ENCODE measurements at places on chromosomes 7 and 10.
A peak's percentile ranks its signal among the peaks of the same experiment; 100 is the strongest.

DNA sequence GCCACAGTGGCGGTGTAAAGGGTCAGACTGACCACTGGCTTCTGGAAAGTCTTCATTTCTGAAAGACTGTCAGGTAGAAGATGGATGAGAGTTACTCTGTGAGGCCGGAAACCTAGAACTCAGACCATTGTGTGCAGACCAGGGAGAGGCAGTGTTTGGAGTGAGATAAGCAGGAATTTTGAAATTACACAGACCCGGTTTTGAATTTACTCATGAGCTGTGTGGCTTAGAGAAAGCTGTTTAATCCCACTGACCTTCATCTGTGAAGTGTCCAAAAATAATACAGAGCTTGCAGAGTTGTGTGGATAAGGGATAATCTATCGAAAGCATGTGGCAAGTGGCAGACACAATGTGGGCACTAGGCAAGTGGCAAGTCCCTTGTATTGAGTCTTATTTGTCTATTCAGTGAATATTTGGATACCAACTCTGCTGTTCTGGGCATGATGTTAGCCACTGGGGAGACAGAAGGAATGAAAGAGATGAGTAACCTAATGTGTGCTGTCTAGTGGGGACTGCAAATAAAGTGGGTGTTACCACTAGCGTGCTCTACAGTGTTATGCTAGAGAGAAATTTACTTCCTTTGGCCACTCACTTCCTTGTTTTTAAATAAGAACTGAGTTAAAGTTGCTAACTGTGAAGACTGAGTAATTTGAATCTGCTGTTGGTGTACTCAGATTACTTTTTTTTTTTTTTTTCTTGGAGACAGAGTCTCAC lies 69.4 kb downstream of the KIAA1217 start:
- no peak for DNase-seq

GRCh38 chr7:41463770-41464470 lies 239.0 kb downstream of the INHBA start:
- DNase-seq, result no peak

DNA sequence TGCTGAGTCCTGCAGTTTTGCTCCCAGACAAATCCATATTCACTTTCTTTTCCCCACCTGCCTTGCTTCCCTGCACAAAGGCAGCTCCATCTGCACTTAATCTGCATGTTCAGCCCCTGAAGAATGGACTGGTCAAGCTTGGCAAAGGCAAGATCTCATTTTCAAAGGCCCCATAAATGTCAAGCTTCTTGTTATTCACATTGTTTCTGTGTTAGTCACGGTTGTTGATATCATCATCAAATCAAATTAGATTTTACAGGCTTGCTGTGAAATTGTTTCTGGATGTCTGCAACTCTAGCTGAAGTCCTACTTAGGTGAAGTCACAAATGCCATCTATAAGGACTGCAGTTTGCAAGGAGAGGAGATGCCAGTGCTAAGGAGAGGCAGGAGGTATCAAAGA lies 91.0 kb downstream of the GPAM start:
- no peak for DNase-seq

- DNase-seq, result no peak
Measured at GRCh38 chr7:97149843-97150242, 32.3 kb downstream of the SDHAF3 start.

DNA sequence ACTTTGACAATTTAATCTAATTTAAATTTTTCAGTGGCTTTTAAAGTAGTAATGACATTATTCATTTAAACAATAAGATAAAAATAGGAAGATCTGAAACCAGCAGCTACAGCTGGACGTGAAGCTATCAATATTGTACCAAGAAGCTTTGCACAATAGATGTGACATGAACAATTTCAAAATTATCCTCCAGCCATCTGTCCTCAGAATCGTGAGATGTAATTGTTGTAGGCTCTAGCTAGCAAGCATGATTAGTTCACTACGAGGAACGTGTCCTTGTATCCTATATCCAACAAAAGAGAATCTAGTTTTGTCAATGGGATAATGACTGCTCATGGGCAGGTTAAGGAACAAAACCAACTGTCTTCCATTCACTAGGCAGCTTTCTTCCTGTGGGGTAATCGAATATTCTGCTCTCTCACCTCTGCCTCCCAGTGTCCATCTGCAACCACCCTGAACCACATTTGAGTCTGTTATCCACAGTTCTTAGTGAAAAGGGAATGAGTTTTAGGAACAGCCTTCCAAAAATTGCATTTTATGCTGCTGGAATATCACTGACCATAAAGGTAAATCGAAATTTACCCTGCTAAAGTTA lies 247.3 kb downstream of the PARD3 start:
- DNase-seq, result no peak

GRCh38 chr10:63921908-63922467 lies 400.8 kb downstream of the REEP3 start:
- no peak for DNase-seq

- DNase-seq, result no peak
Measured at GRCh38 chr7:96495751-96496216, 173.9 kb upstream of the SLC25A13 start.

DNA sequence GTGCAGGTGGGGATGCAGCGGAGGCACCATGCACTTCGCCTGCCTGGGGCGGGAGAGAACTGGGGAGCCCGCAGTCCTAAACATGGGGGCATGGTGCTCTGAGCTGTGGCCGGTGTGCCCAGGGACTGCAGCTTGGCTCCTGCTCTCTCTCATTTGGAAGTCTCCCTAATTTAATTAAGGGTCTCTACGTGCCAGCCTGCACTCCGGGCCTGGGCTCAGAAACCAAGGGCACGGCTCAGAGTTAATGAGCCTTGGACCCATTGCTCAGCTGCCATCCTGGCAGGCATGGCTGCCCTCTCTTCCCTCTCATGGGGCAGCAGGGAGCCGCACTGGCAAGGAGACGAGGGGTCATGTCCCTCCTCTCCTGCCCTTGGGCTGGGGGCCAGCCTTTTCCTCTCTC lies 115.6 kb downstream of the CDH23 start:
- DNase-seq, result no peak

- DNase-seq, result no peak
Measured at GRCh38 chr10:30738416-30738815, 108.9 kb upstream of the LYZL2 start.

DNA sequence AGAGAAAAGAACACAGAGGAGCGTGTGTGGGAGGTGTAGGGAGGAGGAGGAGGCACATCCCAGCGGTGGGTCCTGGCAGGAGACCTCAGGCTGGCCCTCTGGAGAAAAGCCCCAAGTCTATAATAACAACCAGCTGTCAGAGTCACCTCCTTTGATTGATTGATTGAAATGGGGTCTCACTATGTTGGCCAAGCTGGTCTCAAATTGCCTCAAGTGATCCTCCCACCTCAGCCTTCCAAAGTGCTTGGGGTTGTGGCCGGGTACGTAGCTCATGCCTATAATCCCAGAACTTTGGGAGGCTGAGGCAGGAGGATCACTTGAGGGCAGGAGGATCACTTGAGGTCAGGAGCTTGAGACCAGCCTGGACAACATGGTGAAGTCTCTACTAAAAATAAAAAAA lies 103.0 kb upstream of the ANLN start:
- DNase-seq, result no peak

DNA sequence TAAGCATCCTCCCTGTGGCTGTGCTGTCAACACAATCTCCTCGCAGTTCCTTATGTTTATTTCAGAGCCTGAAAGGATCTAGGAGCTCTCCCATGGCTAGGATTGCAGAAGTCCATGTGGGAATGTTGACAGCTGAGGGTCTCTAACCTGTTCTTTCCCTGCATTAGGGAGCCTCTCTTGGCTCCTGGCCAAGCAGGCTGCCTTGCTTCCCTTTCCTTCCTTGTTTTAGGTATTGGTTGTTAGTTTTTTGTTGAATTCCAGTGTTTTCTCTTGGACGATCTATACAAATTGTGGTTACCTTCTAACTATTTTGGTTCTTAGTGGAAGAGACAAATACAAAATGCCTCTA lies 171.8 kb downstream of the MLLT10 start:
- DNase-seq, result no peak

GRCh38 chr7:110522061-110522760 lies 568.7 kb upstream of the LRRN3 start:
- DNase-seq, result no peak

DNA sequence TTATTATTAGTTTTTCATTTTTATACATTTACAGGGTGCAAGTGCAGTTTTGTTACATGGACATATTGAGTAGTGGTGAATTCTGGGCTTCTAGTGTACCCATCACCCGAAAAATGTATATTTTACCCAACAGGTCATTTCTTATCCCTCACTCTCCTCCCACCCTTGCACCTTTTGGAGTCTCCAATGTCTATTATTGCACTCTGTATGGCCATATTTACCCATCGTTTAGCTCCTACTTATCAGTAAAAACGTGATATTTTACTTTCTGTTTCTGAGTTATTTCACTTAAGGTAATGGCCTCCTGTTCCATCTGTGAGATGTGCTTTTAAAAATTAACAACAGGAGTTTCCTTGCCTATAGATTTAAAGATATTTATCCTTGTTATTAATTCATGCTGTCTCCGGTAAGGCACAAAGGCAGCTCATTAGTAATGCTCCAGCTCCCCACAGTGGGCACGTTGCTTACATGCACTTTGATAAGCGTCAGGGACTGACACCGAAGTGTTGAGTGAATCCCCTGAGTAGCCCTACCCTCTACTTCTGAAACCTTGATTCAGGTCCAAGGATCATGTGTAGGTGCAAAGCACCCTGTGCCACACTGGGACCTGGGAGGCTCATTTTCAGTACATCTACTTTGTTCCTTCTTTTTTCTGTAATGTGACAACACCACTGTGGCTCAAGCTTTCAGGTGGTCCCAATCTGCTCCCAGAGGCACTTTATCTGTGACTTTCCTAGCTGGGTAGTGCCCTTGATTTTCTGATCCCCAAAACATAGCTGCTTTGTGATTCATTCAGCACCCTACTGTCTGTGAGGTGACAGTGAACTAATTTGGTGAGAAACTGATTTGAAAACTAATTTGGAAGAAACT lies 27.3 kb downstream of the HYAL4 start:
- DNase-seq, result peak; percentile 55

- no peak for DNase-seq
Measured at GRCh38 chr7:46603780-46604179, 682.7 kb upstream of the IGFBP3 start.

DNA sequence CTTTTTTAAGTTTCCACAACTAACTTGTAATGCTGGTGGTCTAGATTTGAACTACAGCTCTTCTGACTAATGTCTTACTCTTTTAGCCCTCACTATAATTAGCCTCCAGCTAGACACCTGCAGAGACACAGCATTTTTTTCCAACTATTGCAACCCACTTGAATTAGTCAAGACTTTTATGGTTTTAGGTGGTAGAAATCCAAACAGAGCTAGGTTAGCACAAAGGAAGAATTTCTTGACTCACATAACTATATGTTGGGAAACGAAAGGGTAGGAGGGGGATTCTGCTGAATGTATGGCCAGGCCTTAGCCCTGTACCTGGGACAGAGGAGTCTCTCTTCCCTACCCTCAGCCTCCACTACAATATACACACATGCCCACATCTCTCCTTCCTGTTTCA lies 586.1 kb downstream of the INHBA start:
- no peak for DNase-seq

DNA sequence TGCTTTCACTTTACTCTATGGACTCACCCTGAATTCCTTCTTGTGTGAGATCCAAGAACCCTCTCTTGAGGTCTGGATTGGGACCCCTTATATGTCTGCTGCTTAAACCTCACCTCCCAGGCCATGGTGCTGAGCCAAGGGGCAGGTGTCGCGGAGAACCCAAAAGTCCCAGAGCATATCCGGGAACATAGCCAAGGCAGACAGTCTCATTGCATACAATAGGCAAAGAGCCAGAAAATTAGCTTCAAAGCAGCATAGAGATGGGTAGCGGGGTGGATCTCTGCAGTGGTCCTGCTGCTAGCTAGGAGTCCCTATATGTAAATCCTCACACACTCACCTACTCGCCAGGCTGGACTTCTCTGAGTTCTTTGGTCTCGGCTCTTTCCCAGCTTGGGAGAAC lies 5.5 kb downstream of the CCL24 start:
- no peak for DNase-seq

- DNase-seq, result peak; percentile 12
Measured at GRCh38 chr7:2451171-2452073, 24.8 kb downstream of the GRIFIN start.

DNA sequence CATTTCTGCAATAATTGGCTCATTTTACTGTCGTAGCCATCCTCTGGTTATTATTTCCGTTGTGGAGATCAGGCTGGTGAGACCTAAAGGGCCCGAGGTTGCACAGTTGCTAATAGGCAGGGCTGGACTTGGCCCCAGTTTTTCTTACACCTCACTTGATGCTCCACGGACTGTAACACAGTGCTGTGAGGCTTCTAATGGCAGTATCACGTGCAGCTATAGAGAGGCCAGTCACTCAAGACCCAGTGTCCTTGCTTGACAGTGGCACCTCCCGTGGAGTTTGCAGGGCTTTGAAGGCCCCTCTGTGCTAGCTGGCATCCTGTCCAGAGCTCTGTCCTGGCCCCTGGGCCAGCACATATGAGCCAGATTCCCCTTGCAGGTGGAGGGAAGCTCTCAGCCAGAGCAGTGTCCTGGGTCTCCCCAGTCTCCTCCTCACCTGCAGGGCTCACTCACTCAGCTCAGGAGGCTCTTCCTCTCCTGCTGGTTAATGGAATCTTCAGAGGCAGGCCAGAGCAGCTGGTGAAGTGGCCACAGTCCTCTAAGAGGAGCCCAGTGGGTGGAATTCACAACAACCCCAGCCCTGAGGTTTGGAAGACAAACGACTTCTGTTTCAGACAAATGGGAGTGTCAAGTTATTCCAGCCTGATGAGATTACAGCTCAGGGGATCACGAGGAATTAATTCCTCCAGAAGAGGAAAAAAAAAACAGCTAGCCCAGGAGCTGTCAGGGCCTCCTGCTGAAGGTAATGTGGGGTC lies 114.2 kb upstream of the FAM180A start:
- no peak for DNase-seq

DNA sequence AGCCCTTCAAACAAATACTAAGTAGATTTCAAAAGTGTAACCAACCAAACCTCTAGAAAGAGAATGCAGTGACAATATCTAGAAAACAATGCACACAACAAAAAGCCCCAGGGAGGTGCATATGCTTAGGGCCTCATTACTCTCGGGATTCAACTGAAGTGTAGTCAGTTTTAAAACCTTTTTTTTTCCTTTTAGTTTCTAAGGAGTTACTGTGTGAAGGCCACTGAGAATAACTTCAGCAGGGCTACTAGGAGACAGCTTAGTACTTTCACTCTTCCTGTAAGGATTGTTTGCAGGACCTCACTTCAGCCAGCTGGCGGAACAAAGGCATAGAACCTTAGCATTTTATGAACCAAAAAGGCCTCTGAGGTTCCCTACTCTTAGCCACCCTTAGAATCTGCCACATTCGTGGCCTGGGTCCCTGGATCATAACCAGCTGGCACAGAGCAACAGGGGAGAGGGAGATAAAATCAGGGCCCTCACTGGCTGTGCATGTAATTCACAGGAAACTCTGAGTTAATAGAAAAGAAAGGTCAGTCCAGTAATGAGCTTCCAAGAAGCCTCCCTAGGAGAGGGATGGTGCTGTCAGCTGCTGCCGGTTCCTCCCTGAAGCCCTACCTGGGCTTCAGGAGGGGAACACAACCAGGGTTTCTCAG lies 3.6 kb downstream of the VOPP1 start:
- DNase-seq, result no peak
